NCI-H1930 (cell line): ENCODE measurements at places on chromosomes 6 and 20.

DNA sequence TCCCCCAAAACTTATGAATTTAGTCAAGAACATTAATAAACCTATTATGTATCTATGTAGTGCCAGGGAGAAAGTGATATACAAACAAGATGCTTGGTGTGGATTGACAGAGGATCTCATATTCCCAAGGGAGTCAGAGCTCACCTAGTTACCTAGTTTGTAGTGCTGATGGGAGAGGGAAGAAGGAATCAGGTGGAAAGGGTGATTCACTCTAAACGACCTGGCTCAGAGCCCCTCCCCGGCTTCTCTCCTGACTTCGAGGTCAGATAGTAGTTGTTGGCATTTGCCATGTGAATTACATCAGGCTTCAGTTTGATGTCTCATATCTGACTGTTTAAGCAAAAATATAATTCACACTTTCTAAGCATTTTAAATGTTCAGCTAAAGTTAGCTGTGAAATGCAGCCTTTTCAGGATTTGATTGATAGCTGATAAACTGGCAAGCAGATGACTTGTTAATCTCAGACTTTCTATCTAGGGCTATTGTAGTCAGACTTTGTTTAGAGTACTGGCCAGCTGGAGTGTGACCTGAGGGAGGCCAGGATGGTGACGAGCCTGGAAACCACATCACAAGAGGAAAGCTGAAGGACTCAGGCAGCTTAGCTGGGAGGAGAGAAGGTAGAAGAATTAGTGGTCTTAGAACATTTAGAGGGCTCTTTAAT is 123.7 kb downstream of the AKAP7 start:
- DNase-seq: no peak

GRCh38 chr6:48061265-48061990 is 49.6 kb downstream of the PTCHD4 start:
- DNase-seq: no peak

- DNase-seq: no peak
These were observed 8.9 kb downstream of the GSS start for GRCh38 chr20:34946661-34947060.

GRCh38 chr6:9783567-9783966 is 631.3 kb downstream of the TFAP2A start:
- no peak for DNase-seq

- no peak for DNase-seq
These were observed 2.6 kb downstream of the PYGB start for GRCh38 chr20:25250508-25250907.

DNA sequence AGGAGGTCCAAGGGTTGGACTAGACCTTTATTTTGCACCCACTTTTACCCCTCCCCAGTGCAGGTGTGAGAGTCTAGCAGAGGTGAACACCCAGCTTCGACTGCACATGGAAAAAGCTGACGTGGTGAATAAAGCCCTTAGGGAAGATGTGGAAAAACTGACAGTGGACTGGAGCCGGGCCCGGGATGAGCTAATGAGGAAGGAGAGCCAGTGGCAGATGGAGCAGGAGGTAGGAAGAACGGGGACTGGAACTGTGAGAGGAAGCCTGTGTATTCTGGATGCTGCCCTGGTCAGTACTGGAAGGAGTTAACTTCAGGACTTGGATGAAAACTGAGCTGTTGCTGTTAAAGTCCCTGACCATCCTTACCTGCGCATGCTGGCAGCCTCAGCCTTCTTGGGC is 10.6 kb downstream of the CEP250 start:
- DNase-seq: no peak

GRCh38 chr20:23823111-23823510 is 3.4 kb downstream of the CST2 start:
- DNase-seq: no peak

DNA sequence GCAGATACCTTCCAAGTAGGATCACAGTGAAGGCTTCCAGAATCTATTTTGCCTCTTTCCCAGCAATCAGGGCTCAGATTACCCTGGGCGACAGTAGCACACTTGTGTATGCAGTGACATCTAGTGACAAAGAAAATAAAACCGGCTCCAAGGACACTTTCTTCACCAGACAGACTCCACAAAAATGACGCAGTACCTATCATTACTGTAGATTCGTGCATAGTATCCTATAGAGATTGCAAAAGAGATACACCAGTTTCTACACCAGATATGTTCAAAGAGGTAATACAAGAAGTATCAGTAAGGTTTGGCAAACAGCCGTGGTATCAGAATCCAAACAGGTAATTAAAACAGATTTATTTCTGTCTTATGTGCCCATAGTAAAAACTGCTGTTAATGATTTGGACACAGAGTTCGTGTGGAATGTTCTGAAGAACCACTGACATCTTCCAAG is 600.4 kb upstream of the JAG1 start:
- DNase-seq: peak; percentile 28

DNA sequence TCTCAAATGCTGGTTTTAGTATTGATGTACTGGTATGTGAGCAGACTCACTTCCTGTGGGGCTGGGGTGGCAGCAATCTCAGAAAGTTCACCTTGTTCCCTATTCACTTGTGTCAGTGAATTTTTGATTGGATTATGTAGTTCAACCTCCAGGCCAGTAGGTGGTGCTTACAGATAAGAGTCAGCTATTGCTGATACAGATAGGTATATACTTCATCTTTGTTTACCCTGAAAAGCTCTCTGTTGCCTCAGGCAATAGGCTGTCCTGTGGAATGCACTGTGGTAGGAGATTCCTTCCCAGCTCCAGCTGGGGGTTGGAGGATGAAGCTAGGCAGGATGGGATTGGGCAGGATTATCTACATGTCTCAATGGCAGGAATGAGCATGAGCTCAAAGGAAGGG is 851.2 kb upstream of the EYS start:
- no peak for DNase-seq

DNA sequence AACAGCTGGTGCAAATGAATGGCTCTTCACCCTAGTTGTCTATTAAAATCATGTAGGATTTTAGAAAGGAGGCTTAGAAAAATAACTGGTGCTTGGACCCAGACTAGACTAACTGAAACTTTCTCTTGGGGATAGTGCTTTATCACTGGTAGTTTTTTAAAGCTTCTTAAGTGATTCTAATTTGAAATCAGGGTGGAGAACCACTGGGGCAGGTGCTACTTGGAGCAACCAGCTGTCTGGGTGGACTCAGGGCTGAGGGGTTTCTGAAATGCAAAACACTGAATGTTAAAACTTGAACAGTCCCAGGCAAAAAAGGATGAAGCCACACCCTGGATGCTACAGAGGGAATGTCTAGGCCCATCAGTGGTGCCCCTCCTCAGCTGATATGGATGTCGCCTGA is 81.2 kb downstream of the PXDC1 start:
- no peak for DNase-seq

- DNase-seq: no peak
These were observed 997.6 kb upstream of the CITED2 start for GRCh38 chr6:140372064-140372463.

- no peak for DNase-seq
These were observed 108.2 kb downstream of the SULF2 start for GRCh38 chr20:47676912-47677634.

DNA sequence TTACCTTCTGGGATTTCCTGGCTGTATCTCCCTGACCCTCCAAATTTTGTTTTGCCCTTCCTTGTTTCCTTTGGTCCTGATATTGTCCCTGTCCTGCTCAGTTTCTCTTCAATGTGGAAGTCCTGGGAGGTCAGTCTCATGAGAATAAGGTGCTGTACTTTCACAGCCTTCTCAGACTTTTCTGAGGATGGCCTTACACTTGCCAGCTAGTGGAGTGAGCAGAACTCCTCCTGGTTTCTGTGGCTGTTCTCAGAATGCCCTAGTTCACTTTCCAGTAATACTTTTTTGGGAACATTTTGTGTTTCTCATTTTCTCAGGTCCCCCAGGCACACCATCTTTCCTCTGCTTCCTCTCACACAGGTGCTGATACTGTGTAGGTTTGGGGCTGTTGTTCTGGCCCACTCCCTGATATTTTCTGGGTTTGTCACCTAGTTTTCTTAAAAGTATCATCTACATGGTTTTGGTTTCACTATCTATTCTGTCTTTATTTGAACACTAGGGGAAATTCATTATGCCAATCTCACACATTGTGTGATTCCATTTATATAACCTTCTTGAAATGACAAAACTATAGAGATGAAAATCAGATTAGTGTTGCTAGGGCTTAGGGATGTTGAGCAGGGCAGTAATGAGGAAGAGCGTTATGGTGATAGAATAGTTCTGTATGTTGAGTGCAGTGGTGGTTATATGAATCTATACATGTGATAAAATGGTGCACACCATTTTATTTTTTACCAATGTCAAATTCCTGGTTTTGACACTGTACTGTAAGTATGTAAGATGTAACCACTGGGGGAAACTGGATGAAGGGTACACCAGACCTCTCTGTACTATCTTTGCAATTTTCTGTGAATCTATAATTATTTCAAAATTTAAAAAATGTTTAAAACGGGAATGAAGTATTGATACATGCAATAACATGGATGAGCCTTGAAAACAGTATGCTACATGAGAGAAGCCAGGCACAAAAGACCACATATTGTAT is 27.2 kb upstream of the BRPF3 start:
- DNase-seq: no peak

GRCh38 chr20:1933465-1933870 is 38.3 kb downstream of the SIRPA start:
- DNase-seq: no peak

- no peak for DNase-seq
These were observed 18.5 kb upstream of the SCUBE3 start for GRCh38 chr6:35195120-35195780.

DNA sequence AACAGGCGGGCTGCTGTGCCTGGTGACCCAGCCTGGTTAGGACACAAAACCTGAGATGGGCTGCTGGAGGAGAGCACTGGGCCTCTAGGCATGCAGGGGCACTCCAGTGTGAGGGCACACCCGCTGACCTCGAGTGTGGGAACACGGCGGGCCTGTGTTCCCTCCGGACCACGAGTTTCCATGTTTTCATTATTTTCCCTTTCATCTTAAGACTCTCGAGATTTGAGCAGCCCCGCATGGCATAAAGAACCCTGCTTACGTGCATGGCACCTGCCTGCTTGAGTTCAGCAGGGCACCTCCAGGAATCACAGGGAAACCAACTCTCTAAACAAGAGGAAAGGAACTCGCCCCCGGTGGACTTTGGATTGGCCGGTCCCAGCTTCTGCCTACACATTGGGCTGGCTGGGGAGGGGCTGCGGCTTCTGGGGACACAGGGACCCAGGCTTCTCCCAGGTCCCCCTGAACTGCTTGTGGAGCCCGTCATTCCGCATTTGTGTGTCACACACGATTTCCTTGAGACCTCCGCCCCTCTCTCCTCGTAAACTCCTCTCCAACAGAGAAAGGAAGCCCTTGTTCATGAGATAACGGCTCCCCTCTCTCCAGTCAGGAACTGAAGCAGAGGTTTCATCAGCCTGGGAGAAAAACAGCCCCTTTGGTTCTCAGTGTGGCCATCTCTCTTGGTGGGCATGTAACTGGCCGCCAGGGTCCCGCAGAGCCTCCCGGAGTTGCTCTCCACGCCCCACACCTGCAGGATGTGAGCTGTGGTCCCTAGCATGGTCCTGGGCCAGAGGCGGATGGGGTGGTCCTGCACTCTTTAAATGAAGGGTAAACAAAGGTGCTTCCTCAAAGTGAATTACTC is 181.8 kb downstream of the TTLL2 start:
- no peak for DNase-seq

- no peak for DNase-seq
These were observed 15.2 kb downstream of the GINM1 start for GRCh38 chr6:149581349-149581748.

- no peak for DNase-seq
These were observed 203.5 kb upstream of the CITED2 start for GRCh38 chr6:139577763-139578604.

DNA sequence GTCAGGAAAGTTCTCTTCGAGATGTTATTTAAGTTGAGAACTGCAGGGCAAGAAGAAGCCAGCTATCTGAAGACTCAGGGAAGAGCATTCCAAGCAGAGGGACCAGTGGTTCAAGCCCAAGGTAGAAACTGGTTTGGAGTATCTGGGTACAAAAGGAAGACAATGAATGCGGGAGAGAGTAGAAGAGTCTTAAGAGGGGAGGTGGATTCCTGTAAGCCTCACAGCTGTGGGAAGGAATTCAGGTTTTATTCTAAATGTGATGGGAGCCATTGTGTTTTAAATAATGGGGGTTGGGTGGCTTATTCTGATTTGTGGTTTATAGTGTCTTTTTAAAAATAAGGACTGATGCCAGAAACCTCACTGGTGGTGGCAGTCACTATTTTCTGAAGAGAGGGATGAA is 37.6 kb upstream of the TENT5A start:
- no peak for DNase-seq

- peak; percentile 64 for DNase-seq
These were observed 11.2 kb downstream of the BCL2L1 start for GRCh38 chr20:31711179-31712111.

- no peak for DNase-seq
These were observed 108.1 kb downstream of the TRMT11 start for GRCh38 chr6:126094411-126094810.
